HuH-7 (cell line): ENCODE measurements at places on chromosomes 7 and 10.

- DNase-seq: no peak
Measured at GRCh38 chr7:44390701-44391100, 65.3 kb upstream of the CAMK2B start.

- no peak for DNase-seq
Measured at GRCh38 chr10:20870834-20871233, 26.3 kb downstream of the NEBL start.

- DNase-seq: no peak
Measured at GRCh38 chr7:100983451-100984187, 14.3 kb downstream of the MUC12 start.

DNA sequence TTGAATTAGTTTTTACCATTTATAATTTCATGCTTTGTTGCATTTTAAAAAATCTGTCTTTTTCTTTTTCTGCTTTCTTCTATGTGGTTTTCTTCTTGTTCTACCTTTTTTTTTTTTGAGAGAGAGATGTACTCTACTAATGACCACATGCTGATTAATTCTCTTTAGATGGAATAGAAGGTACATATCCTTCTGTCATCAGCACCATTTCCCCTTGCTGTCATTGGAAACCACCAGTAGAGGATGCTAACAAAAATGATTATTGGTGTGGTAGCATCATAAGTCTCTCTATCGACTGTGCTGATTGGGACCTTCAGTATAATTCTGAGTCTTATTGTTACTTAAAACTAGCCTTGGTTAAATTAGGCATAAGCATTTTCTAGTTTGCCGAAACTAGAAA is 3.6 kb downstream of the ZEB1 start:
- no peak for DNase-seq

GRCh38 chr10:31034098-31034909 is 2.6 kb upstream of the ZNF438 start:
- DNase-seq: no peak

DNA sequence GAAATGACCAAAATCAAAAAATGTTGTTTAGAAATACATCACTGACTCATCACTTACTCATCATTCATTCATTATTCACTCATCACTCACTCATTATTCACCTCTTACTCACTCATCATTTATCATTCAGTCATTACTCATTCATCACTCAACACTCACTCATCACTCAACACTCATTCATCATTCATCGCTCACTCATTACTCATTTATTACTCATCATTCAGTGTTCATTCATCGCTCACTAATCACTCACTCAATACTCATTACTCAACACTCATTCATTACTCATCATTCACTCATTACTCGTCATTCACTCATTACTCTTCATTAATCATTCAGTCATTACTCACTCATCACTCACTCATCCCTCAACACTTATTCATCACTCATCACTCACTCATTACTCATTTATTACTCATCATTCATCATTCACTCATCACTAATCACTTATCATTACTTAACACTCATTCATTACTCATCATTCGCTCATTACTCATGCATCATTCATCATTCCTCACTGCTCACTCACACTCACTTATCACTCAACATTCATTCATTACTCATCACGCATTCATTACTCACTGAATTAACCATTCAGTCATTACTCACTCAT is 238.5 kb downstream of the ADARB2 start:
- no peak for DNase-seq

DNA sequence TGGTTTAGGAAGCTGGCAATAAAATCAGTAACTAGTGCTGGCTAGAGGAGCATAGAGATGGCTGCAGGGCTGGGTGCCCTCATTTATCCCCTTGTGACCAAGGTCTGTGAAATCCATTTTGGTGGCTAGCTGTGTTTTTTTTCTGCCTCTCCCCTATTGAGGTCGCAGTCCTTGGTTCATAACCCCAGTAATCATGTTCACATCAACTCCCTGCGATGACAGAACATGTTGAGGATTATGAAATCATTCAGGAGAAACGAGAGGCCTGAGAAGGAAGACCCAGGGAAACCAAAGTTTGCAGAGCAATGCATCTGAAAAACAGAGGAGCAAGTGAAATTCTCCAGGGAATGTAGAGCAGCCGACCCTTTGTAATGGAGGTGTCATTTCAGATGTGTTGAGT is 126.9 kb downstream of the TACC2 start:
- no peak for DNase-seq

DNA sequence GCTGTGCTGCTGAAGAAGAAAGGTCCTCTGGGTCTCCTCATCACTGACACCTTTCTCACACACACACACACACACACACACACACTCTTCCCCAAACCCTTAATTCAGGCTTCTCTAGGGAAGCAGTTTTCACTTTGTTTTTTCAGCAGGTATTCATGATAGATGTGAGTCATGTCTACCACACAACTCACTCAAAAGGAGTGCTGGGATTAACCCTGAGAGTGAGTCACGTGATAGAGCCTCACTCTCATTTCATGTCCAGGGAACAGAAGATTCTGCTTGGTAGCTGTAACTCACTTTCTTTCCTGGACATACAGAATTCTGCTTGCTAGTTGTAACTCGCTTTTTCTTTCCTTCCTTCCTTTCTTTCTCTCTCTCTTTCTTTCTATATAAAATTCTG is 45.4 kb downstream of the VIM start:
- no peak for DNase-seq

DNA sequence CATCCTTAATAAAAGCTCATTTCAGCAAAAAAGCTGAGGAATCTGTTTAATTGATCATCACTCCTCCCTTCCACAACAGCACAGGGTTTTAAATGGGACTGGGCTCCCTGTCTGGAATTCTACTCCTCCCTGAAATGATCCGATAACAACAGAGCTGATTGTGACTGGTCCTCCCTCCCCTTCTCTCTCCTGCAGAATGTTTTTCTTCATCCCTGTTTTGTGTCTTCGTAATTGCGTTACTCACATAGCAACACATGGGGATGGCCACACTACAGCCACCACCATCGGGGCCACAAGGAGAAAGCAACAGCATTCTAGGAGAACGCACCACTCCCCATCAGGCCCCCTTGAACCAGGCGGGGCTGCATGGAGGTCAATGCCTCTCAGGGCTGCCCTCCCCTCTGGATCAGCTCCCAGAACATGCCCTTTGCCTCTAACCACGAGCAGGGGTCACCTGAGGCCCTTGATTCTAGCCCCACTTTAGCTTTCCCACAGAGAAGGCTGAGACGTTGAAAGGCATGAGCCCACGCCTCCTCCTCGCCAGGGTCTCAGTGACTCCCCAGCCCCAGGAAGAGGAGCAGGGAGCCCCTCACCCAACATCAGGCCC is 152.6 kb downstream of the PLXNA4 start:
- DNase-seq: no peak

DNA sequence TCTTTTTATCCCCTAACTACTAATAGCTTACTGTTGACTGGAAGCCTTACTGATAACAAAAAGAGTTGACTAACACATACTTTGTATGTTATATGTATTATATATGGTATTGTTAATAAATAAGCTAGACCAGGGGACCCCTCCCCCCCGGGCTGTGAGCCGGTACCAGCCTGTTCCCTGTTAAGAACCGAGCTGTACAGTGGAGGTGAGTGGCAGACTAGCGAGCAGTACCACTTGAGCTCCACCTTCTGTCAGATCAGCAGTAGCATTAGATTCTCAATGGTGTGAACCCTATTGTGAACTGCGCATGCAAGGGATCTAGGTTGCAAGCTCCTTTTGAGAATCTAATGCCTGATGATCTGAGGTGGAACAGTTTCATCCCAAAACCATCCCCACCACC is 377.0 kb downstream of the IPMK start:
- no peak for DNase-seq

GRCh38 chr7:22992874-22993840 is 20.8 kb downstream of the HYCC1 start:
- DNase-seq: no peak

GRCh38 chr7:22093001-22093400 is 147.3 kb upstream of the CDCA7L start:
- DNase-seq: no peak

DNA sequence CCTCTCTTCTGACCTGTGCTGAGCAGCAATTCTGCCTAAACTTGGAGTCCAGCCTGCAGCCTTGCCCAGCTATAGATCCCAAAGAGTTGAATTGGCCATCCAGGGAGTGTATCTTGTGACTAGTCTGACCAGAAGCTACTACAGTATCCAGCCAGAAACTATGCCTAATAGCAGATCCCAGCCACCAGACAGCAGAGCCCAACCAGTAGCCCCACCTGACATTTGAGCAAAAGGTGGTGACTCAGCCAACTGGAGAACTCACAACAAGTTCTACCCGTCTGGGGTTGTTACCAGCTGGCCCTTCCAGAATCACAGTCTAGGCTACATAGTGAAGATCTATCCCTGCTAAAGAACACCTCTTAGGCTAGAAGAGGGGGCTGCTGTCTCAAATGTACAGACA is 315.0 kb downstream of the CRPPA start:
- DNase-seq: no peak

DNA sequence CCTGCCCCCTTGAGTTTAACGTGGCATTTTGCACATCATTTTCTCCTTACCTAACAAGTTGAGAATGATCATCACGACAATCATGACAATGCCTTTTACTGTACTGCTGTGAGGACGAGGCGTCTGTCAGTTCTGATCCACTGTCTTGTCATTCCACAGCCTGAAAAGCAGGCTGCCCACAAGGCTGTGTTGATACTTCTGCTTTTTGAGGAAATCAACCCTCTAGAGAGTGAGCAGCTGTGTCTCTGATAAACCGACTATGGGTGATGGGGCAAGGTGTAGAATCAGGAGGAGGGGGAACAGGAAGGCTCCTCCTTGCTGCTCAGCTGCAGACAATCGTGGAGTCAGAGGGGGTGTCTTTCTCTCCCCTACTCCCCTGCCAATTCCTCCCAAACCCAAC is 30.6 kb upstream of the C10orf120 start:
- DNase-seq: no peak

- no peak for DNase-seq
Measured at GRCh38 chr7:2718296-2718965, 30.4 kb downstream of the AMZ1 start.

DNA sequence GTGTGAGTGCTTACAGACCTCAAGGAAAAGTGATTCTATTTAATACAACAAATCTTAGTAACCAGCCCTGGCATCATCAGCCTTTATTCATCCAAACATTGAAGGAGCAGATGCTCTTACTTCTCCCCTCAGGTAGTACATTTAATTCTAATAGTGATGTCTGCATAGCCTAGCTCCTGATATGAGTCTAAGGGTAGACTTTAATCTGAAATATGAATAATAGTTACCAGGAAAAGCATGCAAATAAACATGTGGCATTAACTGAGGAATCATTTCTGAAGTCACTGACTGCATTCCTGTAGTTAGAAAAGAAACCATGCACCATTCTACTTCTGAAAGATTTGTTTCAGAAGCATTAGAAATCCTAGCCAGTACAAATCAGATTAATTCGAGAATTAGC is 25.7 kb upstream of the LMBR1 start:
- no peak for DNase-seq

DNA sequence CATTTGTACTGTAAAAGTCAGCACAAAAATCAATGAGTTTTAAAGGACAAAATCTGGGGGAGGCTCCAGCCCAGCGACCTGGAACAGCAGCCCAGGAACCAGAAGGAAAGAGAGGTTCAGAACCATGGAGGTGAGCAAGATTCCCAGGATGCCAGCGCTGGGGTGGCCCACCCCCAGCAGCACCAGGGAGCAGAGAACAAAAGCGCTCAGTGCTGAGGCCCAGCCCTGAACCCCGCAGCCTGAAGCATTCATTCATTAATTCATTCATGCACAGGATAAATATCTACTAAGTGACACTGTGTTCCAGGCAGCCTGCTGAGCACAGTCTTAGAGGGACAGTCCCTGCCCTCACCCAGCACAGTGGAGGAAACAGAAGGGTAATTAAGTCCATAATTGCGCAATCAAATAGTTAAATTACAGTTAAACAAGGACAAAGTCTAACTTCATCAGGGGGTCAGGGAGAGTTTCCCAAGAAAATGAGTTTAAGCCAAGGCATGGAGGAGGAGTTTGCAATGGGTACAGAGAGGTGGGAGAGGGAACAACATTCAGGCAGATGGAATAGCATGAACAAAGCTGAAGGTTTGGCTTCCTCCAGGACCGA is 202.3 kb downstream of the GRID1 start:
- peak; percentile 54 for DNase-seq

GRCh38 chr7:90485734-90486316 is 16.4 kb downstream of the PTTG1IP2 start:
- DNase-seq: no peak

DNA sequence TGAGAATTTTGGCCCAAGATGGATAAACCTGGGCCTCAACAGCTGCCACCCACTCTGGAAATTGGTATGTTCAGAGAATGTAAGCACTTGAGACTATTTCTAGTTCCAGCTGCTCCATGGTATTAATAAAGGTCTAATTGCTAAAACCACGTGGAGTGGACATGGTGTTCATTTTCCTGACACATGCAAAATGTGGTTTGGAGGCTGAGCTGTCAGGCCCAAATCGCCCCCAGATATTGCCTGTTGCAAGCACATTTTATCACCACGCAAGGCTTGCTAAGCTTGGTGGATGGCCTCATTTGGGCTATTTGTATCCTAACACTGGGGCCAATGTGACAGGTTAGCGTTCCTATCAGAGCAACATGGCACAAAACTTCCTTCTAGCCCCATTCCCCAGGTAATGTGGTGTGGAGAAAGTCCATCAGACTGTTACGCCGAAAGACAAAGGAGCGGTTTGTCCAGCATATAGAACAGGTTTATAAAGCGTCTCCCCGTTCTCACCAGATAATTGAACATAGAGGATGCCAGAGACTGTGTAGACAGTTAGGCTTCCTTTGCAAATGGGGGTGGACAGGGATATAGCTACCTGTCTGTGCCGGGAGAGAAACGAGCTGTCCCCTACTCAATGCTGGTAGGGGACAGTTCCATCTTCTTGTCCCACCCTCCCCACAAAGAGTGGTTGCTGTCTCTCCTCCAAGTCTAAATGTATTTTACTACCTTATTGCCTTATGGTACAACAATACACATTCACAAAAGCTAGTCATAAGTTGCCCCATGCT is 78.0 kb upstream of the ANKRD1 start:
- no peak for DNase-seq

- no peak for DNase-seq
Measured at GRCh38 chr10:44828508-44829142, 82.5 kb upstream of the TMEM72 start.

DNA sequence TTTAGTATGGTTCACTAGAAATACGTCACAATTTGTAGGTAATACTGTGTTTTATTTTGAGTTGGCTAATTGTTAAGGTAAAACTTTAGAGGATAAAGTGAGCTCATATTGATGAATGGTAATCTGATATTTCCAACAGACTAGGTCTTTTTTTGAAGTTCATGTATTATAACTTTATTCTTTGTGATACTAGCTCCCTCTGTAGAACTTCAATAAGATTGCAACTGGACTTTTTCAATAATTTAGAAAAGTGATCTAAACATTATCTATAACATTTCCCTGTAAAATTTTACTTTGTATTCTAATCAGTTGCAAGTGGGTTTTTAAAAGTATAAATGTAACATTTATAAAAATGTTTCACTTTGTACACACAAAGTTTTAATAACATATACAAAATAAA is 83.5 kb downstream of the ADK start:
- no peak for DNase-seq

GRCh38 chr7:132298790-132299189 is 277.5 kb downstream of the PLXNA4 start:
- no peak for DNase-seq
